Kidney tubule cell (primary cell): ENCODE measurements at places on chromosomes 16 and 17.
A peak's percentile ranks its signal among the peaks of the same experiment; 100 is the strongest.

- DNase-seq: peak; percentile 87
Observed at GRCh38 chr17:29107933-29108822, 65.2 kb downstream of the PIPOX start.

DNA sequence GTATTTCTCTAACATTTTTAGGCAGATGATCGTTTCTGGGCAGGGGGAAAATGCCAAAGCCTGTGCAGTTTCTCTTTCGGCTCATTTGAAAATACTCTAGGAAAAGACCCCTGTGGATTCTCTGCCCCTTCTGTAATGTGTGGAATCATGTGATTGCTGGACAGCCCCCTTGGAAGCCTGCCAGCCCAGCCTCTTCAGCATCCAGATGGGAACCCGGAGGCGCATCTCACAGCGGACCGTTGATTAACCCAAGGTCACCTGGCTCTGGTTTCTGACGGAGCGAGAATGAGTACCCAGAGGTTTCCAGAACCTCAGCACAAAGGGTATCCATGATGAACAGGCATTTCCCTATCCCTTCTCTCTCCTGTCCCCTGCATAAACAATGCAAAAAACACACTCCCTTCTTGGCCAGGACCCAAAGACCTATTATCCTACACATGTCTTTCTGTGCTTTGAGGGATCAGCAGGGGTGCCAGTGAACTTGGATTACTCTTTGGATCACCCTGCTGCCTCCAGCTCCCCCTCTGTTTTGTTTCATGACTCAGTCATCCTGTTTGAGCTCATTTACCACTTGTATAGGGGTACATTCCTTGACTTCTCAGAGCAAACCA, 957.1 kb upstream of the RBFOX1 start:
- DNase-seq: no peak

DNA sequence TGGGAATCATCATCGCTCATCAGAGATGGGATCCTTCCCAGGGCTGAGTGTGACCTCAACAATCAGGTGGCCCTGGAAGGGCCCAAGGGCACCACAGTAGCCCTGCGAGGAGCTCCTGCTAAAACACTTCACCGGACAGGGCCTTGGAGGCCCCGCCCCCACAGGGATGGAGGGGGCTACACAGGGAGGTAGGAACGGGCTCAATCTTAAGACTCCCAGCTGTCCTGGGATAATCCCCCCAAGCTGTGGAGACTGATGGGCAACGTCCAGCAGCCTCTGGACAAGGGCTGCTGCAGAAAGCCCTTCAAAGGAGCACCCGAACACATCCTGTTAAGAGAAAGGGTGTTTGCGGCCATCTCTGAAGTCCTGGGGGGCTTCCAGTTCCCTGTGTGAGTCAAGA, 60.4 kb downstream of the ZNF423 start:
- DNase-seq: no peak

DNA sequence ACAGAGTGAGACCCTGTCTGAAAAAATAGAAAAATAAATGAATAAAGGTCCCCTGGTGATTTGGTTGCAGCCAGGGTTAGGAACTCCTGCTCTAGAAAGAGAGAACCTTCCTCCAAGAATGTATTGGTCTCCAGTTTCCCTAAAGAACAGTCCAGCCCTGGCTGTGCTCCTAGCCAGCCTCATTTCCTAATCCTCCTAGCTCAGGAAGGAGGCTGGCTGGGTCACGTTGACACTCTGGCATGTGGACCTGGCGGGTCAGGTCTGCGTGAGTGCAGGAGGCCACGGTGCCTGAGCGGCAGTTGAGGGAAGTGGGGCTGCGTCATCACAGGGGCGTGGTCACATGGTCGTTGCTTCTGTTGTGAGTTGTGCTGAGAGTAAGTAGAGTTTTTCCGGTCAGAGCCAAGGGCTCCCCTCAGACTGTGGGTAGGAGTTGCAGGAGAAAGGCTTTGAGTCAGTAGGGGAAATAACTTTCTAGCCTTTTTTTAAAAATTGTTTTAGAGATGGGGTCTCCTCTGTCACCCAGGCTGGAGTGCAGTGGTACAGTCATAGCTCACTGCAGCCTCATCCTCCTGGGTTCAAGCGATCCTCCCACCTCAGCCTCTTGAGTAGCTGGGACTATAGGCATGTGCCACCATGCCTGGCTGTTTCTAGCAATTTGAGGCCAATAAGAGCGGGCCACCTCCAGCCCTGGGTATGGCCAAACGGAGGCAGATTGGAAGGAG, 194.0 kb upstream of the CIBAR2 start:
- DNase-seq: peak; percentile 89

- no peak for DNase-seq
Observed at GRCh38 chr17:78825696-78826095, 14.9 kb downstream of the USP36 start.

GRCh38 chr16:67537270-67537635, 8.6 kb downstream of the RIPOR1 start:
- DNase-seq: peak; percentile 68

DNA sequence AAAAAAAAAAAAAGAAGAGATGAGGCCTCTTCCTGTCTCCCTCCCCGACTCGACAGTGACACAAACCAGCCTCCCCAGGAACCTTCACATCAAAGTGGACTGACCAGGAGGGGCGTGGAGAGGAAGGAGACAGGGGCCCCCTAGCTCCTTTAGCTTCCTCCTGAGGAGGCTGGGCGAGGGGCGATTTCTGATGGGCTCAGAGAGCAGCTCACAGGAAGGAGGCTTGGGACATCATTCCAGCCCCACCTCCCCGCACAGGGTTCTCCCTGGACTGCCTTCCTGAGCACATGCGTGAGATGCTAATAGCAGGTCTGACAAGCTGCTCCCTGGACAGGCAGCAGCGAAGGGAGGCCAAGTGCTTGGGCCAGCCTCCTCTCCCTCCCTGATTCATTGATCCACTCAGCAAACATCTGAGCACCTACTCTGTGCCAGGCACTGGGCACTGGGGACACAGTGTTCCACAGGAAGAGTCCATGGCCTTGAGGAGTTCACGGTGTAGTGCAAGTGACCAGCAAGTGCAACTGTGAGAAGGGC, 14.4 kb upstream of the DOK4 start:
- no peak for DNase-seq

GRCh38 chr17:63762161-63763078, 11.0 kb downstream of the CCDC47 start:
- DNase-seq: no peak

GRCh38 chr16:831571-832413, 31.3 kb upstream of the GNG13 start:
- DNase-seq: no peak

DNA sequence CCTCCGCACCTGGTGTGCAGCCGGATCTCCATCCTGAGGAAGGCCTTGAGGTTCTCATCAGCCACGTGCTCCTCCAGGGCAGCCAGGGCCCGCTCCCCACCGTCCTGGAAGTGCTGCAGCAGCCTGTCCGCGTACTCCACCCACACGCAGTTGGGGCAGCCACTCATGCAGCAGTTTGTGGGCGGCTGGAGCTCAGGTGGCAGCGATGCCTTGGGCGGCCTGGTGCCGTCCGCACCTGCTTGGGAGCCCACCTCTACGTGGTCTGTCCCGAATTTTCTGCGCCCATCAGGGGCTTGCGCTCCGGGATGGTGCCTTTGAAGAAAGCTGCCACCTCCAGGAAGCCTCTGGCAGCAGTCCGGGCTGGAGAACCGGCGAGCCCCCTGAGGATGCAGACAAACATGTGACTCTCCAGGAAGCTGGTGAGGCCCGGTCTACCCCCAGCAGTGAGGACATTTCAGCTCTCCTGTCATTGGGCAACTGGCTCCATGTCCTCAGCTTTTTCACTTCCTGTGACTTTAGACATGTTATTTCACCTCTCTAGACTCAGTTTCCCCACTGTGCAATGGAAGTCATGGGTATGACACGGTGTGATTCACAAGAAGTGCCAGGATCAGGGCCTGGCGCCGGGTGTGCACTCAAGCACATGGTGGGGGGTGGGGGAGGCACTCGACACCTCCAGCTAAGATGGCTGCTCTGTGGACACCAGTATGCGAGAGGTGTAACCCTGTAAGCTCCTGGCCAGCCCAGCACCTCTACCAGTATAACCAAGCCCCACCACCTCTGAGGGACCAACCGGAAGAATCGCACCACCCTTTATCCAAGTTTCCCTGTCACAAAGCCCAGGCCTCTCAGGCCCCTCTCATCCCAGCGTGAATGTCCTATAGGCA, 957 bp downstream of the OXLD1 start:
- peak; percentile 55 for DNase-seq

GRCh38 chr17:68301438-68301959, 10.2 kb downstream of the ARSG start:
- DNase-seq: no peak

DNA sequence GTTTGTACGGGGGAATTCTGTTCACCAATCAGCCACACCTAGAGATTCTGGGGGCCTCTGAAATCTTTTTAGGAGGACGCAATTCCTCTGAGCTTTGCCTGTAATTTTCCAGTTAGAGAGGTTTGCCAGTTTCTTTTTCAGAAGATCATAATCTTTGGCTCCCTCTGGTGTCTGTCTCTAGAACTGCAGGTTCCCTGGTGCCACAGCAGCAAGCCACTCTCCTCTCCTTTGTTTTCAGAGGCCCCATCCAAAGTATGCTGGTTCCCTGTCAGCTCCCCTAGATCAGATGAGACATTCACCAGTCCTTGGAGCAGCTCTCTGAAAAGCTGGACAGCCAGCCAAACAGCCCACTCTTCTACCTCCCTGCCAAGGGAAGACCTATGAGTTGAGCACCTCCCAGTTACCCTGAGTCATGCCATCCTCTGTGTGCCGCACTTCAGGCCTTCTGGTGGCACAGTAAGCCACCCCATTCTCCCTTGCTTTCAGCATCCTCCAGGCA, 36.1 kb downstream of the RNF112 start:
- peak; percentile 68 for DNase-seq

DNA sequence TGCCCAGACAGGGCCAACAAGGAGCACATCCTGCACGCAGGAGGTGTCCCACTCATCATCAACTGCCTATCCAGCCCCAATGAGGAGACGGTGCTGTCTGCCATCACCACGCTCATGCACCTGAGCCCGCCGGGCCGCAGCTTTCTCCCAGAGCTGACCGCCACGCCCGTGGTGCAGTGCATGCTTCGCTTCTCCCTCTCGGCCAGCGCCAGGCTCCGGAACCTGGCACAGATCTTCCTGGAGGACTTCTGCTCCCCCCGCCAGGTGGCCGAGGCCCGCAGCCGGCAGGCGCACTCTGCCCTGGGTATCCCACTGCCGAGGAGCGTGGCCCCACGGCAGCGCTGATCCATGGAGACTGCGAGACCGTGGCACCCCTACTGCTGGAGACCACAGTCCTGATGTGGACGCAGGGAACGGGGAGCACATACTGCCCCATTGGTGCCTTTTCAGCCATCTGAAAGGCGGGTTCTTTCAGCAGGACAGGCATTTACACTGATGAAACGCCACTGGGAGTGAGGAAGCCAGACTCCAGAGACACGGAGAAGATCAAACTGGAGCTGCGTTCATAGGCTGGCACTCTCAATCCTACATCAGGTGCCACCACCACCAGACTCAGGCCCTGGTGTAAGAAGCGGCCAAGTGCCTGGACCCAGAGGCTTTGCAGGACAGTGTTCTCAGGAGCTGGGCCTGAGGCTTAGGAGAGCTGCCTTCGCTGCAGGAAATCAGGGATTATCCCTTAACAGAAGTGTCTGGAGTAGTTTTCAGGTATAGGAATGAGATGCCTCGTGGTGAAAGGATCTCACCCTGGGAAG, 2.6 kb downstream of the NT5C start:
- DNase-seq: no peak
